ENCODE measurements at places on chromosomes 2 and 18.

GRCh38 chr2:109128048-109128615 is 873 bp upstream of the SH3RF3 start:
- peak; percentile 30 for DNase-seq

- DNase-seq: peak; percentile 76
Measured at GRCh38 chr2:156342254-156343095, 10.0 kb upstream of the NR4A2 start.

DNA sequence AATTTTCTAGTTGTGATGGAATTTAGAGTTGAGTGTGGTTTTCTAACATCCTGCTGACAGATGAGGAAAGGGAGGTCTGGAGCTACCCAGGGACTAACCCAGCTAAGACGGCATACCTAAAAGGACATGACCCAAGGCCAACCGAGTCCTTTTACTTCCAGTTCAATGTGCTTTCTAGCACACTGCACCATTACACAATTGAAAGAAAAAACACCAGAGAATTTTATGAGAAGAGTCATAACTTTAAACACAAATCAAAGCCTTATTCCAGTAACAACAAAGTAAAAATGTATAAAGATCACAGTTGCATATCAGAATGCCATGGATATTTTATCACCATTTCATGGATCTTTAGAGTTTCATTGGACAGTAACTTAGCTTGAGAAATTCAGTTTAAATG is 480.3 kb downstream of the MEIS1 start:
- no peak for DNase-seq

- no peak for DNase-seq
Measured at GRCh38 chr18:63858456-63858855, 29.0 kb upstream of the SERPINB2 start.

- DNase-seq: no peak
Measured at GRCh38 chr2:173028141-173028540, 47.5 kb upstream of the MAP3K20 start.

- DNase-seq: no peak
Measured at GRCh38 chr2:50753234-50753633, 278.7 kb downstream of the NRXN1 start.

DNA sequence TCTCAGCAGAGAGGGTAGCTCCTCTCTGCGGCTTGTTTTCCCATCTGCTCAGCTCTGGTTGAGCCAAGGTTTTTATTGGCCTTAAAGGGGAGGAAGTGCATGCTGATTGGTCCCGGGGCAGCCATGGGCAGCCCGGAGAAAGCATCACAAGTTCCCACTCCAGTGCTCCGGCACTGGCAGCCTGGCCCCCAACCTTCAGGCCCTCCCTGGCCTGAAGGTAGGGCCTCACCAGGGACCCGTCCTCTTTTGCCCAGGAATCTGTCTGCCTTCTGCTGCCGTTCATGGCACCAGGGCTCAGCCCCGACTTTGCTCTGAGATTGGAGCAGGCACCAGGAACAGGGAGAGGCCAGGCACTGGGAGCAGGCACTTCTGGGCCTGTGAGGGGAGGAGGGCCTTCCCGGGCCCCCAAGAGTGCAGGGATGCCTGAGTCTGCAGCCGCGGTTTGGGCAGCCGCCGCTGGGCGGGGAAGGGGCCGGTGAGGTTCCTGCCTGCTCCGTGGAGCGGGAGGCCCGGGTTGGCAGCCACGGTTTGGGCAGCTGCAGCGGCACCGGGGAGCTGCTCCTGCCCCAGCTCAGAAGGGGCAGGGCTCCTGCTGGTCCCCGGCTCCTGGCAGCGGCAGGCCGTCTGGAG is 17.5 kb upstream of the ILKAP start:
- DNase-seq: no peak

- no peak for DNase-seq
Measured at GRCh38 chr2:190216829-190217228, 102.8 kb downstream of the HIBCH start.

DNA sequence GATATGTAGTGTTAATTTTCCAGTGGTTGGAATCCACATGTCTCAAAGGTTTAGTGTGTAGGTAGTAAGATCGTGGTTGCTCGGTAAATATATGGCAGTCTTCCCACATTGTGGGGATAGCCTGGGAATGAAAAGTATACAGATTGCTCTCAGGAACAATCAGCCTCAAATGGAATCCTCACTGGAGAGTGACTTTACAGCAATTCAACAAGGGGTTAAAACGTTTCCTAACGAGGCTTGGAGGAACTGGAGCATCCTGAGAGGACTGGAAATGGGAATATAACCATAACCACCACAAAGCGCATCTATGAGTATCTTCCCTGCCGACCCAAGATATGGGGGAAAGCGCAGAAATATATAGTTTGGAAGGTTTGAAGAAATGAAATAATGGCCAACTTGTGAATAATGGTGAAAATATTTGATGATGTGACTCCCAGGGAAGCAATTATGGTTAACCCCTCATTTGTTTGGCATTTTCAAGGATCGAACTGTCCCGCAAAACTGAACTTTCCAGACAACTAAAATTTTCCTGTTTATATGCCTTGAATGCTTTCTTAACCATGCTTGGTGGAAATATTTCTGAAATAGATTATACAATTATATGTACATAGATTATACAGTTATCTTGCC is 100.7 kb upstream of the FOSL2 start:
- DNase-seq: no peak

DNA sequence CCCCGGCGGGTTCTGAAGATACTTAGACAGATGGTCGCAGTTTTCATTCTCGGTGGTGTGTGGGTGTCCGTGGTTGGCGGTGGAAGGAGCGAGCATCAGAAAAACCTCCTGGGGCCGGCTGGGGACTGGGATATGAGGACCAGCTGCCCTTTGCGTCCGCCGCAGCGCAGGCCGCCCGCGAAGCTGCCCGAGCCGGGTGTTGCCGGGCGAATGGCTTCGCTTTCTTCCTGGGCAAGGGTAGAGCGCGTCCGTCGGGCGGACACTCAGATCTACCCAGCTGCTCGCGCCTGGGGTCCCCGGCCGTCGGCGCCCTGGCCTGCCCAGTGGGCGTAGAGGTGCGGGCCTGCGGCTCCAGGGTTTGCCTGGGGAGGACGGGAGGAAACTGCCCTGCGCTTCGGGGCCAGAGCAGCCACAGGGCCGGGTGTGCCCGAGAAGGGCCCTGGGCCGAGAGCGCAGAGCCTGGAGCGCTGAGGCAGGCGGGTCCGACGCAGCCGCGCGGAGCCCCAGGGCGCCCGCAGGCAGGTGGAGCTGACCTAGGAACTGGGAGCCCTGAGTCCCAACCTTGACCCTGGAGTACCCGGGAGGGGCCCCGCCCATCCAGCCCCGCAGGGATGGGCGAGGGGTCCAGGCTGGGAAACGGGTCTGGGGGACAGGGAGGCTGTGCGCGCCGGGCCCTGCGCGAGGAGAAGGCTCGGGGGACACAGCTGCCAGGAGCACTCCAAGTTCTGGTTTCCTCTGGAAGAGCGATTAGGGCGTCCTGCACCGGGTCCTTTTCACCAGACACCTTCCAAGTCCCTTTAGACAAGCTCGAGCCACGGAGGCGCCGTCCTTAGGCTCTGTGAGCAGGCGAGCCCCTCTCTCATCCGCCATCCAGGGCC is 1.3 kb downstream of the TWIST2 start:
- DNase-seq: no peak

All from stimulated activated CD8-positive, alpha-beta memory T cell treated with anti-CD3 and anti-CD28 coated beads, Interleukin-7, amount 100 ng/mL, for 1 hour (primary cell).